ENCODE measurements at places on chromosomes 12 and 14.

DNA sequence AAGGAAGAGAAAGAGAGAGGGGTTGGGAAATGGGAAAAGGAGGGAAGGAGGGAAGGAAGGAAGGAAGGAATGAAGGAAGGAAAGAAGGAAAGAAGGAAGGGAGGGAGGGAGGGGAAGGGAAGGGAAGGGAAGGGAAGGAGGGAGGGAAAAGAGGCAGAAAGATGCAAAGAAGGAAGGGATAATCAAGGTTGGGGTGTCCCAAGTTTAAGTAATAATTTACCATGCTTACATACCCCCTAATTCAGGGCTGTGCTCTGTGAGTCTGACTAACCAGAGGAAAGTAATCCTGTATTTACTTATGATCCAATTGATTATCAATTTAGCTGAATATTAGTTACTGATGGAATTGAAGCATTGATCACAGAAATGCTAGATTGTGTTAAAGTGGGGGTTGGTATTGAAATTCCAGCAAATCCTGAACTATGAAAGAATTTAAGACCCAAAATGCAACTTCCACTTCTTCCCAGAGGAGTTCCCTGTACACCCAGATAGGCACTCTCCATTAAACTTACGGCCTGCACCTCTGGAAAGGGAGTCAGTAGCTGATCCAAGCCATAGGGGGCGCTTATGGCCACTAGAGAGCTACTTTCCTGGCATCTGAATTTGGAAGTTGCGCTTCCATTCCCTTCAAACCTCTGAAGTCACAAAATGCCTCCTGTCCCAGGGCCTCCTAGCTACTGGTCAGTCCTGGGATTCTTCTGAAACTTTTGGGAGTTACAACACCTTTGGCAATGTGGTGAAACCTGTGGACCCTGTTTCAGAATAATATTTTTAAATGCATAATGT is 162.7 kb upstream of the PWP1 start:
- DNase-seq = peak; percentile 44

- no peak for DNase-seq
These were observed 155.3 kb upstream of the FSCB start for GRCh38 chr14:44662250-44662891.

GRCh38 chr12:118737985-118738540 is 243.3 kb upstream of the SRRM4 start:
- DNase-seq = peak; percentile 62

GRCh38 chr12:28896421-28896820 is 252.7 kb upstream of the FAR2 start:
- DNase-seq = no peak

GRCh38 chr12:93121729-93122488 is 192.8 kb upstream of the EEA1 start:
- no peak for DNase-seq

- DNase-seq = no peak
These were observed 24.7 kb downstream of the NCKAP1L start for GRCh38 chr12:54522243-54522642.

- peak; percentile 30 for DNase-seq
These were observed 3.9 kb downstream of the LHX5 start for GRCh38 chr12:113467502-113468364.

GRCh38 chr12:12004524-12004923 is 66.2 kb upstream of the BCL2L14 start:
- peak; percentile 14 for DNase-seq

GRCh38 chr12:49882248-49882850 is 21.4 kb downstream of the FAIM2 start:
- peak; percentile 99 for DNase-seq

DNA sequence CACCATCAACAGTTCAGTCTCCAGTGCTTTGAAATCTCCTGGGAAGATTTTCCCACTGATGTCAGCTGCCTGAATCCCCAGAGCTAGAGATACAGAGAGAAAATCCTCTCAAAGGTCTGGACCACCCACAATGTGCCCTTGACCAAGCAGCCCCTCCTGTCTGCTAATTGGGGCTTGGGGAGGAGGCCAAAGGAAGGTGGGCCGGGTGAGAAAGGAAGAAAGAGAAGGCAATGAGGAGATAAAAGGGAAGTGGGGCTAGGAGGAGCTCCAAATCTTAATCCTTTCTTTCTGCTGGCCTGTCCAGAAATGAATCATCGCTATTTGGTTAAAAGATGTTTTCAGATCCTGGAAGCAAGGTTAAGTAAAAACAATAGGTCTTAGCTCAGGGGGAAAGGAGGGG is 322.9 kb downstream of the BCL11B start:
- no peak for DNase-seq

DNA sequence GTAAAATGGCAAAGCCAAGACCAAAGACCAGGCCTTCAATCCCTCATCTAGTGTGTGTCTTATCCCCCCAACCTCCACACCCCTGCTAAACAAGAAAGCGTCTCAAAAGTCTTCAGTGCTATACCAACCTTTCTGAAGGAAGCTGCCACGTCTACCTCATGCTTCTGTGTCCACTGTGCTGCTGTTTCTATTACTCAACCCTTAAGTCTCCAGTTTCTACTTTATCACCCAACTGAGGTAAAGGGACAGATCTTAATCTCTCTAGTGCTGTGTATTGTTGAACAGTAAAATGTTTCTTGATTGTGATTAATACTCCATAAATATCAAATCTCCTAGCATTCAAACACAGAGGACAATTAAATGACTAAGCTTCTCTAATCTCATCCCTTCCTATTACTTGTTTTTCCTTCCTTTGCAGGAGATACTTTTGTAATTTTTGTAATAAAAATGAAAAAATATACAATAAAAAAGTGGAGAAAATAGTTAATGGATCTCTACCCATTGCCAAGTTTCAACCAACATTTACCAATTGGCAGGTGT is 23.3 kb downstream of the BTBD7 start:
- DNase-seq = no peak

- no peak for DNase-seq
These were observed 29.4 kb upstream of the STXBP6 start for GRCh38 chr14:25079311-25079710.

- no peak for DNase-seq
These were observed 38.0 kb downstream of the RIMBP2 start for GRCh38 chr12:130677957-130678558.

DNA sequence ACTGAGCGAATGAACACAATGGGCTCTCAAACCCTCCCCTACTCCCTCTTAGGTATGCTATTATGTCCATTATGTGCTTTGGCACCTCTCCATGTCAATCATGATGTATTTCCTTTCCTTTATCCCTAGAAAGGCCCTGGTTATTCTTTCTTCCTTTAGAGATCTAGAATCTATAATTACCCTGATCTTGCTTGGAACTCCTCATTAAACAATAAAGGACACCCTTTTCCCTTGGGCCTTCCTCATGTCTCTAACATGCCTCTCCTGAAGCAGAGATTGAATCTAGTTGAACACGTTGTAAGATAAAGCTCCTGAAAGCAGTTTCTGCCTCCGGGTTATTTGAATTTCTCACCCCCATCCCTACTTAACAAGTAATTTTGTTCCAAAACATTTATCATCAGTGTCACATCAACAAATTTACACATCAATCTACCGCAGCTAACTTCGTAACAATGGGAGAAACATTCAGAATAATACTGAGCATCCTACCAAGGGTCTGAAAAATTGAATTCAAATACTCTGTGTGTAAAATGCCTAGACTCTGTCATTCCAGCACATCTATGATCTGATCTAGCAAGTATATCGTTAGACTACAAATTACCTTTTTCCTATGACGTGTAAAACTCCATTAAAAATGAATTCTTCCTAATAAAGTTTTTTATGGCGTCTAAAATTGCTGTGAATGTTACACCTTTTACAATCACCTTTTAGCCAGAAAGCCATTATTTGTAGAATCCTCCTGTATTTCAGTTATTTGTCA is 5.4 kb downstream of the USP44 start:
- DNase-seq = peak; percentile 16

DNA sequence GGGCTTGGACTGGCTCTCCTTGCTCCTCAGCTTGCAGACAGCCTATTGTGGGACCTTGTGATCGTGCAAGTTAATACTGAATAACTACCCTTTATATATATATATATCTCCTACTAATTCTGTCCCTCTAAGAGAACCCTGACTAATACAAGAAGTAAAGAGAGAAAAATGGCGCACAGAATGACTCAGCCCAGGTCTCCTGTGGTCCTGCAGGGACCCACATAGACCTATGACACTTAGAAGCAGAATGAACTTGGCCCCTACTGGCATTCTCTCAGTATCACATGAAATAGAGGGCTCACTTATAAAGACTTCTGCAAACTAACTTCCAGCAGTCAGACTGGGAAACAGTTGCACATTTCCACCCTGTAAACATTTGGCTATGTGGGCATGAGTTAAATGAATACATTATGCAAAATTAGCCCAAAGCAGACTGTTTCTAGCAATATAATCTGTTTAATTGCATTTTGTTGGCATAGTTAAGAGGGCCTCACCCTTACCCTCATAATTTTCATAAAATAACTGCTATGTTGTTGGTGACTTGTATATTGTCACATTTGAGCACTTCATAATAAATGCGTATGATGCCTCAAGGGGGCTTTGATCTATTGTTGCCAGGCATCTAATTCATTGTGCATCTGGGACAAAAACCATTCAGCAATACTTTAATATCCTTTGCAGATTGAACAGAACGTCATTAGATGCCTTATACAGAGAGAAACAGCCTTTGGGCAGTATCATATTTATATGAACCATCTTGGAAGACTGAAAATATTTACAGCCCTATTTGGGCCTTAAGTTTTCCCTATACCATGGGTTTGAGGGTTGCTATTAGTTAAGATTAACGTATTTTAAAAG is 349.7 kb upstream of the DIO2 start:
- DNase-seq = no peak

- no peak for DNase-seq
These were observed 71.1 kb downstream of the USP15 start for GRCh38 chr12:62331306-62331705.

- DNase-seq = no peak
These were observed 1346.4 kb upstream of the SEL1L start for GRCh38 chr14:82879949-82880535.

DNA sequence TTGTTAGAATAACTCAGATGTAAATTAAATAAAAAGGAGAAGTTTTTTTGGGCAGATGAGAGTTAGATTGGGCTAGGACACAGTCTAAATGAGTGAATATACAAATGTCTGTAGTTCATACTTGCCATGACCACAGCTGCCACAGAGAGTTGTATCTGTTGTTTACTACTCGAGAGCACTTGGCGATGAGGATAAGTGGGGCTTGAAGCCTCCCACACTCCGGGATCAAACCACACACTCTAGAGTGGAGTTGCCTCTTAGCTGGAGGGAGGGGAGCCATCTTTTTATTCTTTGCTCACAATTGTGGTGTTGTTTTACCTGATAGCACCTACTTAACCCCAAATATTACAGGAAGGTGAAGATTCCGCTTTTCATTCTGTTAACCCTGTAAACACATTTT is 27.5 kb downstream of the BEST3 start:
- no peak for DNase-seq

- DNase-seq = no peak
These were observed 54.9 kb upstream of the DIO3 start for GRCh38 chr14:101506211-101506925.

DNA sequence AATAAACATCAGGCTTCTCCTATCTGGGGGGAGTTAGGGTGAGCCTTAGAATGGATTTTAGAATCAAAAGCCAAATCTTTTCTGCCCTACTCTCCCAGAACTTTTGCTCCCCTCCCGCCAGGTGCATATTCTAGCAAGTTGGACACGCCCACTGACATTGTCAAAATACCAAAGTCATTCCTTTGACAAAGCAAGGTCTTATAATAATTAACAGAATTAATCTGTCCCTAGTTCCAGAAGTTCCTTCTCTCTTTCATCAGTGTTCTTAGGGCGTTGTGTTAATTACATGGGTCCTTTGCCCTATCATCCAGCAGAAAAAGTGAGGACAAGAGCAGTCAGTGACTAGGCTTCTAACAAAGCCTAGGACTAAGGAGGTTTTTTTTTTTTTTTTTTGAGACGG is 2.4 kb downstream of the PRR13 start:
- DNase-seq = no peak

- DNase-seq = no peak
These were observed 24.7 kb upstream of the ANO6 start for GRCh38 chr12:45191239-45191638.

- DNase-seq = peak; percentile 64
These were observed 21.3 kb upstream of the RFLNA start for GRCh38 chr12:124273630-124274029.

DNA sequence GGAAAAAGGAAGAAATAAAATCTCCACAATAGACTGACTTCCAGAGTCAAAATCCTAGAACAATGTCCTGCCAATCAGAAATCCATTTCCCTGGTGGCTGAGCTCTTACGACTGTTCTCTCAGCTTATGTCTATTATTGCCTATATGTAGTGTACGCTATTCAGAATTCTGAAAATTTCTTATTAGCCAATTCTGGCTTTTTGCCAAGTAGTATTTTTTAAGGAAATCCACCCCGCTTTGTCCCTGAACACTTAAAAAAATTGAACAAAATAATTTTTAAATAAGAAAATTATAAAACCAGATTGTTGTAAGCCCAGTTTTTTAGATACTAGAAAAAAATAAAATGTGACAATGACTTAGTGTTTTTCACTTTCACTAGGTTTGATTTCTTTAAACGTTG is 143.0 kb downstream of the KCNA5 start:
- no peak for DNase-seq

DNA sequence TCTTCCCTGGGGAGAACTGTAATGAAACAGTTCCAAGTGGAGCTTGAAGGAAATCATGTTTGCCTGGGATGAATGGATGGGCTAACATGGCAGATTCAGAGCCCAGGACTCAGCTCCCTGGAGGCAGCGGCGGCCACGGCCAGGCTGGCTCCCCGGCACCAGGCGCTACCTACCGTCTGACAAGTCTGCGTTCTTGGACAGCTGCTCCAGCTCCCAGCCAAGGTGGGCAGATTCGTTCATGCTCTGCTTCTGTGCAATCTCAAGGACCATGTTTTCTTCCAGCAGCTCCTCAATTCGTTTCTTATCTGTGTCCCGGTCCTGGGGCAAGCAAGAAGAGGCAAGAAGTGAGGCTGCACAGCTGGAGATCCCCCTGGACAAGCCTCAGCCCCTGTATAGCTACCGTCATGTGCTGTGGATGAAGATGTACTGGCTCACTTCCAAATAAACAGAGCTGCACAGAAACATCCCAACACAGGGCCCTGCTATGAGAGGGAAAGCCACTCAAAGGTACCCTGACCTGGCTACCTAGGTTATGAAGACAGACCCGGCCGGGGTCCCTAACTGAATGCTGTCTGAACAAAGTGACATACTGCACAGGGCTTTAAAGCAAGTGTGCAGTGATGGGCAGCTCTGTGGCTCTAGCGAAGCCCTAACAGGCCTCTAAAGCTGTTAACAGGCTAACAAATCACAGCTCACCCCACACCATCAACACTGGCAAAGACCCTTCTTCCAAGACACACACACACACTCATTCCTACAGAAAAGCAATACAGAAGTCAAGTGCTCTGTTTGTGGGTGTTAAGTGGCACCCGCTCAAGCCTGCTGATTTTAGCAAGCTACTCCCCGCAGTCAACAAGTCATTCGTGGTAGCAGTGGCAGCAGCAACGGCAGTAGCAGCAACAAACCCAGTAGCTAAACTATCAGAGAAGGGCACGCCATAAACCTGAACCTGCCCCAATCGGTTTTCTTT is 80.4 kb upstream of the GPR68 start:
- DNase-seq = no peak

- DNase-seq = no peak
These were observed 66.4 kb downstream of the WNK1 start for GRCh38 chr12:818733-819132.

GRCh38 chr12:34526946-34527345 is 504.6 kb downstream of the ALG10 start:
- no peak for DNase-seq

Data from NCI-H82 (cell line).